ENCODE measurements at places on chromosomes 12 and 14.

DNA sequence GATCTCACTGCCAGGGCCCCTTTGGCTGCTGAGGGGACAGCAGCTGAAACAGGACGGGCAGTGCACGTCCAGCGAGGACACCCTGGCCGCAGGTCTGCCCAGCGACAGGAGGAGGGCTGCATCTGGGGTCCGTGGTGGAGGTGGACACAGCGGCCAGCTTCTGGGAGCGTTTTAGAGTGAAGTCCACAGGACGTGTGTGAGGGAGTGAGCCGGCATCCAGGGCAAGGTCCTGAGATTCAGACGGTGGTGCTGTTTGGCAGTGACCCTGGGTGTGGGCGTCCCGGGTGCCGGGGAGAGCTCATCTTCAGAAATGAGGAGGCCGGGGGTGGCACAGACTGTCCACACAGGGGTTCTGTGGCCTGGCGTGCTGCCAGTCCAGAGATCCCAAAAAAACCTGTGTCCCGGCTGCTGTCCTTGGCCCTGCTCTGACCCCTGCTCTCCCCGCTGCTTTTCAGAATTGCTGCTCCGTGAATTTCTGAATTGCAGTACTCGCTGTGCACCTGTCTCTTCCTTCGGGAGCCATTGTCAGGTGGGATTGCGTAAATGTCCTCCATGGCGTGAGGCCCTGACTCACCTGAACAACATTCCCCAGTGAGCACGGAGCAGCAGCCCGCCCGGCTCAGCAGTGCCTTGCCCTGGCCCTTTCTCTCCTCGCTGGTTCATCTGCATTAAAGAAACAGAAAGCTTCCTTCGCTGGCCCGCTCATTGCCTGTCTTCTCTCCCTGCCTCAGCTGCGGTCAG is 183.5 kb upstream of the C14orf180 start:
- DNase-seq: no peak

DNA sequence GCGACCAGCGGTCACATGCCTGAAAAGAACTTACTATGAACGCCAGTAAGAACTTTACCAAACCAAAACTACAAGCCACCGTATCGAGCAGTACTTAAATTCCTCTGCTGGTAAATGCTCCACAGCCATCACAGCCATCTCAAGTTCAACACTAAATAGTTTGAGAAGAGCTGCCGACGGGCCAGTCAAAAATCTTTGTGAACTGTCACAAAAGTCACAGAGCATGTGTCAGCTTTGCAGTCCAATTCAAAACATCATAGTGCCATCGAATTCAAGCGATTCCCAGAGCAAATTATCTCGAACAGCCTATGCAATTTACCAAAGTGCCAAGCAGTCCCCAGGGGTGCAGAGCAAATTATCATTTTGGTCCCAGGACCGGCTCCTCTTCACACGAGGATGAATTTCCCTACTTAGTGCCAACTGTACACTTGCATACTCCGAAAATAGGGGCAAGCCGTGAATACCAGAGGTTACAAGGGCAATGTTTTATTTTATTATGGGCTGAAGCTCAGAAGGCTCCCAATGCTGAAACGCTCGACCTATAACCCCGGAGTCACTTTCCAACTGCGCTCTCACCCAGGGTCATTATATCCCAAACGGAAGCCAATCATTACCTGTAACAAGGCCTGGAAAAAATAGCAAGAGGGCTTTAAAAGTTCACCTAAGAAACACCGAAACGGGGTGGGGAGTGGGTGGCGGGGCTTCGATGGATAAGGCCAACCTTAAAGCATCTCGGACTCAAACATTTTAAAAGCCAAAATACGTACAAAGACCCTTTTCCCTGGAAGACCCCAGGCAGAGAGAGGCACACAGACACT is 1.1 kb downstream of the LRP6 start:
- DNase-seq: no peak

DNA sequence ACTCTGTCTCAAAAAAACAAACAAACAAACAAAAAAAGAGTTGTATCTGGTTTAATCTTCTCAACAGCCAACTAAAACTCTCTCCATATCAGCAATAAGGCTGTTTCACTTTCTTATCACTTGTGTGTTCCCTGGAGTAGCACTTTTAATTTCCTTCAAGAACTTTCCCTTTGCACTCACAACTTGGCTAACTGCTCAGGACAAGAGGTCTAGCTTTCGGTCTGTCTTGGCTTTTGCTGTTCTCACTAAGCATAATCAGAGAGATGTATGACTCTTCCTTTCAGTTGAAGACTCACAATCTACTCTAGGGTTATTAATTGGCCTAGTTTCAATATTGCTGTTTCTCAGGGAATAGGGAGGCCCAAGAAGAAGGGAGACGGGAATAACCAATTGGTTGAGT is 12.3 kb downstream of the NEMP1 start:
- no peak for DNase-seq

GRCh38 chr14:94560291-94560665 is 964 bp upstream of the SERPINA4 start:
- DNase-seq: no peak

DNA sequence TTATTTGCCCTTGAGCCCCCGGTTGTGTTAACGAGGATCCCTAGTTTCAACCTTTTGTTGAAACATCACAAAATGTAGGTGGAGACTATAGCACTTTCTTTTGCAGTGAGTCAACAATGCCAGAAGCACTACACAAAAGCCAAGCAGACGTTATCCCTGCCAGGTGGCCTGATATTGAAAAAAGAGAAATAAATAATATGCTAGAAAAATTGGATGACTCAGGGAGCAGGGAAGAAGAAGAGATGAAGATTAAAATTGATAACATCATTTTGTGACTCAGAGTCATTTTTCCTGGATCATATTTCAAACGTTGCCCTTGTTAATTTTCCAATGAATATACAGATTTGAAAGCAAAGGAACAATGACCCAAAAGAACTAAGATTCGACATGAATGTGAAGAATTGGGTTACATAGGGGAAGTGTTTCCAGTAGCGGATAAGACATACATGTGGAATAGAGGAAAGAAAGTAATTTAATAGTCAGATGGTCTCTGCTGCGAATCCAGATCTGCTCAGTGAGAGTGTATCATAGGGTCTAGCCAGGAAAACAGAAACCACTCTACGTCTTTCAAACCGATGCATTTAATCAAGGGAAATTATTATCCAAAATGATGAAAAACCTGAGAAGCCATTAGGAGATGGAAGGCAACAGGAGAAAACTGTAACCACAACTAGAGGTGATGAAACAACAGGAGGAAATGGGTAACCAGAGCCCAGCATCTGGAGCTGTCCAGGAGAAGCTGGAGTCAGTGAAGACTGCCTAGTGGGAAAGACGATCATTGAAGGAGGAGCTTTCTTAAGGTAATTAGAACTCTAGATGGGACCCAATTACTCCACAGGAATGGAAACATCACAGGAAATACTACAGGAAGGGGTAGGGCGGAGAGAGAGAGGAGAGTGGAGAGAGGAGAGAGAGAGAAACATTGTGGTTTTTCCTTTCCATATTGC is 57.9 kb downstream of the RERG start:
- no peak for DNase-seq

- no peak for DNase-seq
Measured at GRCh38 chr14:65847075-65847847, 434.7 kb downstream of the FUT8 start.

DNA sequence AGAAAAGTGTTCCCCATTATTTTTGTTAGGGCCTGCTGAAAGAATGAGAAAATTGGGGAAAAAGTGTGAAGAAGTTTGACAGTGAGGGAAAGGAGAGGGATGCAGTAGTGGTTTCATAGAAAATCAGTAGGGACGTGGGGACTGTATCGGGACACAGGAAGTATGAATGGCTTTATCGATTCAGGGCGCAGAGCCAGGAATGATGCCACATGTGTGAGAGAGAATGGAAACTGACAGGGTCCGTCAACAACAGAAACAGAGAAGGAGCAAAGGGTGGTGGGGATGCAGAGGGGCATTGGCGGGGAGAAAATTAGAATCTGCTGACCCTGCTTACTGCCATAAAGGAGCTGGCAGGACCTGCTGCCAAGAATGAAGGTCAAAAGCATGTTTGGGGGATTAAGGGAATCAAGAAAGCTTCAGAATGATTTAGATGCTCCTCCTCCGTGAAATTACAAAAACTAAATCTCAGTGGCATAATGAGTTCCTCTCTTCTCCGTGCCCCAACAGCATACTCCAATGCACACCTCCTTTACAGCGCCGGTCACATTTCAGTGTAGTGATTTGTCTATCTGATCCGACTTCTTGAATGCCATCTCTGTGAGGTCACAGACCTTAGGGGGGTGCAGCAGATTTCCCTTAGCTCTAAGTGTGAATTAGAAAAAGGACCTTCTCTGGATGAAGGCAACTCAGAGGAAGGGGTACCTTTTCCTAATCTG is 92.6 kb downstream of the EMP1 start:
- DNase-seq: no peak

Data from activated naive CD4-positive, alpha-beta T cell (primary cell).